Placental epithelial cell (primary cell): ENCODE measurements at places on chromosomes 12 and 14. TPM values are rescaled to one million over a fixed set of nuclear protein-coding genes. Genes with fewer than 3 reads are reported as not detected.

Gene PLEKHH1
- total RNA-seq: 1.2 and 1.4 TPM in 2 replicates

Gene KCNC2
- total RNA-seq: not detected in 2 replicates

Gene CD69
- total RNA-seq: 0.22 and 0.39 TPM in 2 replicates

Gene GPR68
- 0.39 and 1.7 TPM in 2 replicates for total RNA-seq
